Activated CD4-positive, alpha-beta T cell treated with anti-CD3 and anti-CD28 coated beads, Interleukin-2, amount 10 ng/mL, durations not matched to agents 7 days and 5 days (primary cell): ENCODE measurements at places on chromosomes 13 and 19.
A peak's percentile ranks its signal among the peaks of the same experiment; 100 is the strongest.

- H3K27ac ChIP-seq: no peak overlapping the region
- H3K36me3 ChIP-seq: peaks cover 13% of the 10 kb centered on the region
- DNase-seq: no peak
- no peak overlapping the region for H3K4me3 ChIP-seq
- H3K4me1 ChIP-seq: peaks cover 3% of the 10 kb centered on the region
These were observed 25.5 kb upstream of the TIMM44 start for GRCh38 chr19:7968796-7969554.

- DNase-seq: no peak
- H3K27ac ChIP-seq: no peak overlapping the region
- H3K4me1 ChIP-seq: no peaks in the 10 kb centered on the region
- H3K36me3 ChIP-seq: no peaks in the 10 kb centered on the region
- H3K27me3 ChIP-seq: no peaks in the 10 kb centered on the region
- H3K4me3 ChIP-seq: no peak overlapping the region
These were observed 380.8 kb downstream of the NDFIP2 start for GRCh38 chr13:79861731-79862130.

GRCh38 chr19:6979399-6979798, 41.8 kb downstream of the MBD3L2B start:
- no peak overlapping the region for H3K27ac ChIP-seq
- DNase-seq: no peak
- no peak overlapping the region for H3K4me3 ChIP-seq
- peaks cover 2% of the 10 kb centered on the region for H3K4me1 ChIP-seq
- H3K36me3 ChIP-seq: peaks cover 22% of the 10 kb centered on the region

DNA sequence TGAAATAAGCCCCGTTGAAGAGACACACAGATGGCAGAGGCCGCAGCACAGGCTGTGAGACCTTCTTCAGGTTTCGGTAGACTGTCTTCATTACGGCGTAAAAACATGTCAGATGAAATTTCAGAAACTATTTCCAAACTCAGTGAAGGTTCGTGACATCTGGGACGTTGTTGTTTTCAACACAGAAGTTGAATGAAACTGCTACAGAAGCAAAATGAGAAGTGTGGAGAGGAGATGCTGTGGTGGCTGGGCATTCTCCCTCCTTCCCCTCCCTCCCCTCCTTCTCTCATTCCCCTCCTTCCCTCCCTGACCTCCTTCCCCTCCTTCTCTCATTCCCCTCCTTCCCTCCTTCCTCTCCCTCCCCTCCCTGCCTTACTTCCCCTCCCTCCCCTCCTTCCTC, 113.6 kb downstream of the ATP11A start:
- H3K27me3 ChIP-seq: no peaks in the 10 kb centered on the region
- no peaks in the 10 kb centered on the region for H3K4me1 ChIP-seq
- no peak overlapping the region for H3K27ac ChIP-seq
- H3K36me3 ChIP-seq: peaks cover 14% of the 10 kb centered on the region
- DNase-seq: no peak

DNA sequence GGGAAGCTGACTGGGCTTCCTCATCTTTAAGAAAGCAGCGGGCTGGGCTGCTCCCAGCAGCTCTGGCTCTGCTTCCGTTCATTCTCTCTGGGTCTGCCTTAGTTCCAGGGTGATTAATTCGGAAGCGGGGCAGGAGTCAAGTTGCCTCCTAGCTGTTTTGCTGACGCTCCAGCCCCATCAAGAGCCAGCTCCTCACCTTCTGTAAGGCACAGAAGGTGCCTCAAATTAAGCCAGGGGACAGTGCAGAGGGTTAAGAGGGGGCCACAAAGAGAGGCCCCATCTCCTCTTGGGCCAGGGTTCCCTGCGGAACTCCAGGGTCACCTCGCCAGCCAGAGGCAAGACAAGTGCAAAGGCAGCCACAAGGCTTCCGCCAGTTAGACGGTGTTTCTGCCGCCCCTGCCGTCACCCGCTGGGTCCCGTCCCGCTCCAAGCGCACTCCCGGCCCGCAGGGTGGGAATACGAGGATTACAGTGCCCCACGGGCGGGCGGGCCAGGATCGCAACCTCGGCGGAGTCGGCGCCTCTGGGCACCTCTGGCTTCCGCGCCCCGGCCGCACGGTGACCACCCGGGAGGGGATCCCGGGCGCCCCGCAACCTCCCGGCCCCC, 508 bp downstream of the SLC15A1 start:
- H3K4me1 ChIP-seq: no peaks in the 10 kb centered on the region
- no peak for DNase-seq
- no peak overlapping the region for H3K27ac ChIP-seq
- H3K4me3 ChIP-seq: no peak overlapping the region

DNA sequence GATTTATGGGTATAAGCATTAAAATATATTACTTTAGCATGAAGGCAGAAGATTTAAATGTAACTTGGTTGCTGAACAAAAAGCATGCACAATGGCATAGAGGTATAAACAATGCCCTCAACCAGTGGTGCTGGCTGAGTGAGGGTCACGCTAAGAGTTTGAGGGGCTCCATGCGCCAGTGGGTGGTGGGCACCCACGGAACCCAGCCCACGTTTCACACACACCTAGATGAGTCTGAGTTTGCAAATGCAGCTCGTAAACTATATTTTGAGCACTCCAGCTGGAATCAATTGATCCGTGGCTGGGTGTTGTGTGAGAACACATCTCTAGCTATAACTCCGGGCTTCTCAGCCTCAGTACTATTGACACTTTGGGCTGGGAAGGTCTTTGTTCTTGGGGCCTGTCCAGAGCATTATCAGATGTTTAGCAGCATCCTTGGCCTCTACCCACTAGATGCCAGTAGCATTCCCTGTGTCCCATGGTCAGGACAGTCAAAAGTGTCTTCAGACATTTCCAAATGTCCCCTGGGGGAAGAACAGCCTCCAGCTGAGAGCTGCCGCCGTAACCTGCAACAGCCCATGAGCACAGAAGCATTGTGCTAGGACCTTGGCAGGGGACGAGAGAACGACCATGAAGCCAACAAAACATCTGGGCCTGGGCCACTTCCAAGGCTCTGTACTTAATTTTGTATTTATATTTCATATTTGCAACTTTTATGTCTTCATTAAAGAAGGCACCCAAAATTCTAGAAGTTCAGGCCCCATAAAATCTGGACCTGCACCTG, 108.1 kb upstream of the SOX1 start:
- H3K4me1 ChIP-seq: no peaks in the 10 kb centered on the region
- no peak overlapping the region for H3K4me3 ChIP-seq
- no peaks in the 10 kb centered on the region for H3K27me3 ChIP-seq
- H3K36me3 ChIP-seq: no peaks in the 10 kb centered on the region
- H3K27ac ChIP-seq: no peak overlapping the region

DNA sequence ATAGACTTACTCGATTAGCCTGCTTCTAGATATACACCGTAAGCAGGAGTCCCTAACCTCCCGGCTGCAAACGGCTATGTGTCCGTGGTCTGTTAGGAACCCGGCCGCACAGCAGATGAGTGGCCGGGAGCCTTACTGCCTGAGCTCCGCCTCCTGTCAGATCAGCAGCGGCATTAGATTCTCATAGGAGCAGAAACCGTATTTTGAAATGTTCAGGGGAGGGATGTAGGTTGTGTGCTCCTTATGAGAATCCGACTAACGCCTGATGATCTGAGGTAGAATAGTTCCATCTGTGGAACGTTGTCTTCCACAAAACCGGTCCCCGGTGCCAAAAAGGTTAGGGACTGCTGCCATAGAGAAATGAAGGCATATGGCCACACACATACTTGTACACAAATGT, 1491.9 kb downstream of the SLITRK5 start:
- H3K27ac ChIP-seq: no peak overlapping the region
- no peaks in the 10 kb centered on the region for H3K27me3 ChIP-seq
- no peak overlapping the region for H3K4me3 ChIP-seq
- no peaks in the 10 kb centered on the region for H3K36me3 ChIP-seq

GRCh38 chr19:13623716-13624710, 117.7 kb upstream of the CACNA1A start:
- no peaks in the 10 kb centered on the region for H3K4me1 ChIP-seq
- H3K4me3 ChIP-seq: no peak overlapping the region
- H3K27me3 ChIP-seq: peaks cover 28% of the 10 kb centered on the region
- DNase-seq: no peak

DNA sequence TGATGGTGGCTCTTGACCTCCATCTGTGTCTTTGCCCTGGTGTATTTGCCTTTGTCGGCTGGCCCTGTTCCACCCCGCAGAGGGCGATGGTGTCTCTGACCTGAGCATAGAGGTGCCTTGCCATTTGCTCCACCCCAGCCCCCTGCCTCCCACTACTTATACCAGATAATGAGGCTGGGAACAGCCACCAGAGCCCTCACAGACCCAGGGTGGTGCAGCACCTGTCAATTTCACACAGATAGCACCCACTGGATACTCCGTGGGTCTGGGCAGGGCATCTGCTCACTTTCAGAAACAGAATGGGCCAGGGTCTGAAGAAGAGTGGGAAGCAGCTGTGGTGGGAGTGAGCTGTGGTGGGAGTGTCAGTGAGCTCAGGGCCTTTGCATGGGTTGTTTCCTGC, 4.1 kb downstream of the ZNF536 start:
- no peak for DNase-seq
- no peak overlapping the region for H3K27ac ChIP-seq
- H3K36me3 ChIP-seq: no peaks in the 10 kb centered on the region
- no peak overlapping the region for H3K4me3 ChIP-seq
- no peaks in the 10 kb centered on the region for H3K4me1 ChIP-seq
- peaks cover 28% of the 10 kb centered on the region for H3K27me3 ChIP-seq

DNA sequence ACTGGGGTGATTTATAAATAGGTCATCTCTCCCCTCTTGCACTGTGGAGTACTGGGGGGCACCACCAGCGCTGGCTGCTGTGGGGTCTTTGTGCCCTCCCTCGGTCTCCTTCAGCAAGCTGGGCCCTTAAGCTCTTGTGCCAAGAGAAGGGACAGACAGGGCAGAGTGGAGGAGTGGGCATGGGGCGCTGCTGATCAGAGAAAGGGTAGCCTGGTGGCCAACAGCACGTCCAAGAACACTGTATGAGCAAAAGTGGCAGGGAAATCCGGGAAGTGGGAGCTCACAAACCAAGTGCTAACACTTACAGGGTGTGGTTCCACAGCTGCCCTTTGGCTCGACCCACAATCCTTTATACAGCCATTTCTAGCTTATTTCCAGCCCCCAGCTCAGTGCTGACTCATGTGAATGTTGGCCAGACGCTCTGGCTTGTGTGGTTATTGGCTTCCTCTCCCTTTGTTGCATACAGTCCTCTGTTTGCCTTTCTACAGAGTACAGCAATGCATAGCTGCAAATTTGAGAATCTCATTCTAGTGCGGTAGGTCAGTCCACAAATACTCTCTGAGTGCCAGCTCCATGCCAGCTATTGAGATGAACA, 298.8 kb downstream of the SHISA2 start:
- H3K27ac ChIP-seq: no peak overlapping the region
- H3K4me1 ChIP-seq: peaks cover 17% of the 10 kb centered on the region
- H3K27me3 ChIP-seq: peaks cover 2% of the 10 kb centered on the region
- H3K36me3 ChIP-seq: no peaks in the 10 kb centered on the region
- DNase-seq: peak; percentile 14

DNA sequence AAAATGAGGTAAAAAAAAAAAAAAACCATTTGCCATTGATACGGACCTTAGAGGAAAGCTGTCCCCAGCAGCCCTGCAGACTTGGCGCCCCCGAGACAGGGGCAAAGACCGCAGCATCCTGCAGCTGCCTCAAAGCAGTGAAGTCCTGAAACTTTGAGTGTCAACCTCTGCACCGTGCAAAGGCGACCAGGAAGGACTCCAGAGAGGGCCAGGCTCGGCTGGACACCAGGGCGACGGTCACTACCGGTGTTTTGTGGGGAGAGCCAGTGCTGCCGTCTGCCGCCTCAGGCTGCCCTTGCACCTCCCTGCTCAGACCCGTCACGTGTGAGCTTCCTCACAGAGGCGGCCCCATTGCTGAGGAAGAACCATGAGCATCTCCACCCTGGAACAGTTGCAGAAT, 146.7 kb upstream of the SPACA7 start:
- no peak overlapping the region for H3K4me3 ChIP-seq
- no peaks in the 10 kb centered on the region for H3K27me3 ChIP-seq
- H3K4me1 ChIP-seq: no peaks in the 10 kb centered on the region

GRCh38 chr13:74048756-74049155, 85.4 kb downstream of the KLF12 start:
- peaks cover 38% of the 10 kb centered on the region for H3K36me3 ChIP-seq
- peaks cover 41% of the 10 kb centered on the region for H3K4me1 ChIP-seq
- no peaks in the 10 kb centered on the region for H3K27me3 ChIP-seq
- DNase-seq: no peak
- H3K27ac ChIP-seq: no peak overlapping the region
- H3K4me3 ChIP-seq: no peak overlapping the region

DNA sequence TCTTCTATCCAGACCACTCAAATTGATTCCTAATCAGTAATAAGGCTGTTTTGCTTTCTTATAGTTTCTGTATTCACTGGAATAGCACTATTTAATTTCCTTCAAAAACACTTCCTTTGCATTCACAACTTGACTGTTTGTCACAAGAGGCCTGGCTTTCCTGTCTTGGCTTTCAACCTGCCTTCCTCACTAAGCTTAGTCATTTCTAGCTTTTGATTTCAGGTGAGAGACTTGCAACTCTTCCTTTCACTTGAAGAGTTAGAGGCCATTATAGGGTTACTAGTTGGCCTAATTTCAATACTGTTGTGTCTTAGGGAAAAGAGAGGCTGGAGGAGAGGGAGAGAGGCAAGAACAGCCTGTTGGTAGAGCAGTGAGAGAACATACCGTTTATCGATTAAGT, 47.0 kb downstream of the SACS start:
- H3K27ac ChIP-seq: peak overlapping the region; percentile 57
- peaks cover 31% of the 10 kb centered on the region for H3K4me1 ChIP-seq
- peaks cover 11% of the 10 kb centered on the region for H3K27me3 ChIP-seq
- DNase-seq: no peak
- H3K36me3 ChIP-seq: peaks cover 7% of the 10 kb centered on the region

DNA sequence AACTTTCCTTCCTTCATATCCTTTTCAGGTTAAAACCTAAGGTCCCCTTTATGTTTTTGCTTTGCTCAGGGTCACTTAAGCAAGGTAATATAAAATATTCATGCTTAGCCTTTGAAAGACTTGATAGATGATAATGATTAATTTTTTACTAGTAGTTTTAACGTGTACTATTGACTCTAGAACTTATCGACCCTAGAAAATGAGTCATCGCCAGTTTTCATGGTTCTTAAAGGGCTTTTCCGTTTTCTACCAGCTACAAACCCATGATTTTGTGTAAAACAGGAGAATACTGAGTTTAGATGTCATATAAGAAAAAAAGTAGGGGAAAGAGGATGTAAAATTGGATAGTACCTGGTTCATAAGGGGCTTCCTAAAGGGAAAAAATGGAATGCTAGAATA, 75.7 kb downstream of the DHRS12 start:
- no peak overlapping the region for H3K27ac ChIP-seq
- H3K4me3 ChIP-seq: no peak overlapping the region
- H3K4me1 ChIP-seq: peaks cover 5% of the 10 kb centered on the region
- H3K36me3 ChIP-seq: peaks cover 6% of the 10 kb centered on the region
- no peaks in the 10 kb centered on the region for H3K27me3 ChIP-seq
